ENCODE measurements at places on chromosomes 12 and 14. TPM values are rescaled to one million over a fixed set of nuclear protein-coding genes. Genes with fewer than 3 reads are reported as not detected.

The FAM90A1 gene
- total RNA-seq, result 0.20 TPM

The ZFYVE26 gene
- 27.0 TPM for total RNA-seq

The KRT6B gene
- total RNA-seq, result not detected

The THTPA gene
- total RNA-seq, result 15.8 TPM

The VPS29 gene
- 69.1 TPM for total RNA-seq

The TMCC3 gene
- 2.2 TPM for total RNA-seq

The ZDHHC22 gene
- total RNA-seq, result not detected

The TSFM gene
- 16.6 TPM for total RNA-seq

The RAB15 gene
- 2.2 TPM for total RNA-seq

The NKX2-1 gene
- not detected for total RNA-seq

The RNU4-1 gene
- under 0.01 TPM for total RNA-seq

The LBHD2 gene
- not detected for total RNA-seq

The CLEC9A gene
- total RNA-seq, result not detected

The CCDC175 gene
- total RNA-seq, result not detected

The KRT74 gene
- total RNA-seq, result not detected

The RNF10 gene
- total RNA-seq, result 103 TPM

The PDZRN4 gene
- not detected for total RNA-seq

The AGAP2 gene
- total RNA-seq, result 0.39 TPM

The CLEC1A gene
- not detected for total RNA-seq

The TSPAN8 gene
- total RNA-seq, result not detected

The IGF1 gene
- not detected for total RNA-seq

The CCND2 gene
- 50.0 TPM for total RNA-seq

The C1QL4 gene
- total RNA-seq, result not detected

The TAS2R9 gene
- total RNA-seq, result not detected

The GTF2H3 gene
- 66.9 TPM for total RNA-seq

The KLHDC1 gene
- 2.9 TPM for total RNA-seq

The ETV6 gene
- 5.7 TPM for total RNA-seq

The VRTN gene
- total RNA-seq, result not detected

The SLC2A3 gene
- total RNA-seq, result 99.6 TPM

The DIO2 gene
- total RNA-seq, result under 0.01 TPM

The TMEM132C gene
- total RNA-seq, result under 0.01 TPM

The TIGAR gene
- 9.0 TPM for total RNA-seq

The CCDC197 gene
- not detected for total RNA-seq

The SOAT2 gene
- total RNA-seq, result under 0.01 TPM

The NEUROD4 gene
- not detected for total RNA-seq

The USP44 gene
- 0.78 TPM for total RNA-seq

The ACSM4 gene
- total RNA-seq, result not detected
